ENCODE measurements at places on chromosomes 12 and 14. TPM values are rescaled to one million over a fixed set of nuclear protein-coding genes. Genes with fewer than 3 reads are reported as not detected.

Gene KLHL33
- 0.06 TPM for polyA plus RNA-seq

Gene TSPAN19
- polyA plus RNA-seq = not detected

Gene RIMBP2
- 0.20 TPM for polyA plus RNA-seq

Gene DTX3
- polyA plus RNA-seq = 16.7 TPM

Gene SCNN1A
- polyA plus RNA-seq = 98.7 TPM

Gene SMCO2
- 1.6 TPM for polyA plus RNA-seq

Gene LMNTD1
- polyA plus RNA-seq = not detected

Gene GLIPR1L1
- polyA plus RNA-seq = not detected

Gene SYNDIG1L
- polyA plus RNA-seq = 0.04 TPM

All from esophagus (tissue), 2 donors.